ENCODE measurements at places on chromosomes 7 and 10.

GRCh38 chr10:66822801-66823200 is 103.0 kb upstream of the LRRTM3 start:
- no peak for DNase-seq

DNA sequence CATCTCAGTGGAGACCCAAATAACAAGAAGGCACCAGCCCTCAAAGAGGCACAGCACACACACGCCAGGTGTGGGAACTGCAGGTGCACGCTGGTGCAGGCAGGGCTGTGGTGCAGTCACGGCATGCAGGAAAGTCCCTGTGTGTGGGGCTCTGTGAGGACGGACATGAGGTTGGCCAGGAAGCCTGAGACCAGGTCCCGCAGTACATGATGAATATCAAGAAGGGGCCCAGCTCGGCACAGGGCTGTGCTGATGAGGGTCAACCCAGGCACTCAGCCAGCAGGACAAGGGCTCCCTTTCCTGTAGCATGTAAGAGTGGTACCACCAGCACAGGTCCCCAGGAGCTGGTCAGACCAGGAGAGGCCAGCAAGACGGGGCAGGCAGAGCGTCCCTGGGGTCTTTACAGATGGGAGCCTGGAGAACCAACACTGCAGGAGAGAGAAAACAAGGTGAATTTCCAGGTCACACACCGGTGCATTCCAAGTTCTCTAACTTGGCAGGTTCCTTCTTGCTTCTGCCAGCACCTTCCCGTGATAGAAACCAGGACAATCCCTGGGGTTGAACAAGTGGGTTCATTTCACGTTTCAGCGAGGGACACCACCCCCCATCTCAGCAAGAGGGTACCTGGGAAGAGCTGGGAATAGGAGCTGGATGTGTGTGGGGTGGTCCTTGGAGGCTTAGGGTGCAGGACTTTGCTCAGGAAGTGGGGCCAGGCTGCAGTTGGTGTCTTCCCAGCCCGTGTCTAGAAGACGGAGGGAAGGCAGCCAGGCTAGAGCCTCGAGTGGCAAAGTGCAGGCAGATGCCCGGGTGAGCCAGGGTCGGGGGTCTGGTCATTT is 244.8 kb upstream of the TCERG1L start:
- DNase-seq: no peak

DNA sequence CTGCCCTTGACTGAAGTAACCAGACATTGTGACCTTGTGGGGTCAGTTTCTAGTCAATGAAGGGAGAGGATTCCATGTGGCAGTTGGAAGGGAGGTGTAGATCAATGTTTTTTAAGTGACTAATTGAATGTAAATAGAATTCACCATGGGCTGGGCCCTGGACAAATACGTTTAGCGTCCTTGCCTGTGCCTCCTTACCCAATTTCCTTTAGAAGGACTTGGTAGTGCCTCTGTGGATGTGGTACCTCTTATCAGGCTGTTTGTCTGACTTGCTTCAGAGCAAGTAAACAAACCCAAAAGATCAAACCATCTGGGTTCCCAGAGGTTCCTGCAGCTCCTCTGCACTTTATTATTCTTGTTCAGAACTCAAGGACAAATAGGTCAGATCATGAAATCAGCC is 4.3 kb upstream of the KAT6B start:
- DNase-seq: no peak

GRCh38 chr10:101322266-101323108 is 31.5 kb upstream of the BTRC start:
- no peak for DNase-seq

- DNase-seq: no peak
Observed at GRCh38 chr7:96041171-96041570, 268.8 kb downstream of the DYNC1I1 start.

DNA sequence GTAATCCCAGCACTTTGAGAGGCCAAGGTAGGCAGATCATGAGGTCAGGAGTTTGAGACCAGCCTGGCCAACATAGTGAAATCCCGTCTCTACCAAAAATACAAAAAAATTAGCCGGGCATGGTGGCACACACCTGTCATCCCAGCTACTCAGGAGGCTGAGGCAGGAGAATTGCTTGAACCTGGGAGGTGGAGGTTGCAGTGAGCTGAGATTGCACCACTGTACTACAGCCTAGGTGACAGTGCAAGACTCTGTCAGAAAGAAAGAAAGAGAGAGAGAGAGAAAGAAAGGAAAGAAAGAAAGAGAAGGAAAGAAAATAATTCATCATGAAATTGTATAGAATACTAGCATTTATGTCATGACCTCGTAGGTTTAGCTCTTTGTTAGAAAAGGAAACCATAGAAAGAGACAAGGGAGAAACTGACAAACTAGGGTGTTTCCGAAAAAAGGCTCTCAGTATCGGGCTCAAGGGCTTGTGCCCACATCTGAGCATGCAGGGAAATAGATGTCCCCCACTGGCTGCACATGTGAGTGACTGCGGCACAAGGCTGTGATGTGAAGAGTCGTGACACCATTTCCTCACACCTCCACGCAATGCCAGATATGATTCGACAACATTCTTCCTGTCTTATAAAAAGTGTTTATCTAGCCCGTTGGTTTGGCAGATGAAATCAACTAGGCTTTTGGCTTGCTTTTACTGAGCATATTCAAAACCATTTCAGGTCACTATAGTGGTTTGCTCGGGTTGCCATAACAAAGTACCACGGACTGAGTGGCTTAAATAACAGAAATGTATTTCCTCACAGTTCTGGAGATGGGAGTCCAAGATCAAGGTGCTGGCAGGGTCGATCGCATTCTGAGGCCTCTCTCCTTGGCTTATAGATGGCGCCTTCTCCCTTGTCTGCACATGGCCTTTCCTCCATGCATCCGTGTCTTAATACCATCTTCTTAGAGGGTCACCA is 2.0 kb downstream of the SRGN start:
- peak; percentile 86 for DNase-seq

DNA sequence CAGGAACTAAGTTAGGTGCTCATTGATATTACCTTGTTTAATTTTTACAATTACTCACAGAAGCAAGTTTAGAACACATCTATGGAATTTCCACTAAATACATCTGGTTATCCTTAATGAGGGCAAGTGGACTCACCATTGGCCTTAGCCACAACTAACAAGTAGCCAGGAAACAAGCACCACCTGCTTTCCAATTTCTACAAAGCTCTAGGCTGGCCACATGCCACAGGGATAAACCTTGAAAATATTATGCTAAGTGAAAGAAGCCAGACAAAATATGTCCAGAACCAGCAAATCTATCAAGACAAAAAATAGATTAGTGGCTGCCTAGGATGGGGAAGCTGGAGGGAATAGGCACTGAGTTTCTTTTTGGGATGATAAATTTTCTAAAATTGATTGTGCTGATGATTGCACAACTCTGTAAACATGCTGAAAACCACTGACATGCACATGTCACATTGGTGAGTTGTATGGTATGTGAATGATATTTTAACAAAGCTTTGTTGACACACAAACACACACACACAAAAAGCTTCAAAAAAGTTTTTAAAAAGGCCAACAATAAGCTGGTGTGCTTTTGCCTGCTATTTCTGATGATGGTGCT is 179.4 kb downstream of the CPEB3 start:
- DNase-seq: no peak

GRCh38 chr10:21372651-21373410 is 152.7 kb downstream of the SKIDA1 start:
- DNase-seq: no peak

- no peak for DNase-seq
Observed at GRCh38 chr10:54194806-54195205, 606.2 kb downstream of the PCDH15 start.

GRCh38 chr10:95279042-95279820 is 11.6 kb downstream of the PDLIM1 start:
- no peak for DNase-seq

GRCh38 chr7:32070051-32070405 is 179 bp downstream of the PDE1C start:
- DNase-seq: no peak

DNA sequence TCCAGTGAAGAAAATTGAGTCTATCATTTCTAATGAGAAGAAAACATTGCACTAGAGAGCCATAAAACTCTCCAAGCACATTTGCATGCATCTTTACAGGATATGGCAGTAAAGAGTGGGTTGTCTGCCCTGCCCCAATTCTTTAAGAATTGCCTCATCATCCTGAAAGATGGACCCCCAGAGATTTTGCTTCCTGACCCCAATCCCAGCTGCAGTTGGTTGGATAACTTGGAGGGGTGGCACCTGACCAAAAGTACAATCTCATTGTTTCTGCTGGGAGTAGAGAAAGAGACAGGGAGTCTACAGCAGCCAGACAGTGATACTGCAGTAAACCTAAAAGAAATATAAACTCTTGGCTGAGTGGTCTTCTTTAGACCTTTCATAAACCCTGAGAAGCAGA is 49.1 kb upstream of the ADCY1 start:
- no peak for DNase-seq

- DNase-seq: no peak
Observed at GRCh38 chr7:155928583-155928982, 116.3 kb upstream of the SHH start.

DNA sequence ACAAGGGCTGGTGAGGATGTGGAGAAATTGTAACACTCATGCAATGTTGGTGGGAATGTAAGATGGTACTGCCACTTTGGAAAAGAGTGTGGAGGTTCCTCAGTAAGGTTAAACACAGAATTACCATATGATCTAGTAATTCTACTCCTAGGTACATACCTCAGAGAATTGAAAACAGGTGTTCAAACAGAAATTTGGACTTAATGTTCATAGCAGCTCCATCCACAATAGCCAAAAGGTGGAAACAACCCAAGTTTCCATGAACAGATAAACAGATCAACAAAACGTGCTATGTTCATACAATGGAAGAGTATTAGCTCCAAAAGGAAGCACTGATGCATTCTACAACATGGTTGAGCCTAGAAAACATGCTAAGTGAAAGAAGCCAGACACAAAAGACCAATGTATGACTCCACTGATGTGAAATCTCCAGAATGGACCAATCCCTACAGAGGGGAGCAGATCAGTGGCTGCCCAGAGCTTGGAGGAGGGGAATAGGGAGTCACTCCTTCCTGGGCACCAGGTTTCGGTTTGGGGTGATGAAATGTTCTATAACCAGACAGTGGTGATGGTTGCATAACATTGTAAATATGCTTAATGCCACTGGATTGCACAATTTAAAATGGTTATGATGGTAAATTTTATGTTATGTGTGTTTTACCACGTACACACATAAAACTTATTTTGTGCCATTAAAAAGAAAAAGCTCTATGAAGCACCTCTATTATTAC is 5.7 kb upstream of the WDR86 start:
- no peak for DNase-seq

All from effector memory CD8-positive, alpha-beta T cell (primary cell).